ENCODE measurements at places on chromosomes 7 and 10. TPM values are rescaled to one million over a fixed set of nuclear protein-coding genes. Genes with fewer than 3 reads are reported as not detected.

Gene INSYN2A
- total RNA-seq = not detected

Gene SLC29A4
- 0.99 TPM for total RNA-seq

Gene ZNF22
- total RNA-seq = 30.1 TPM

Gene EGFR
- total RNA-seq = 0.20 TPM

Gene TEX36
- not detected for total RNA-seq

Gene EVX1
- total RNA-seq = not detected

Gene TEX47
- total RNA-seq = not detected

Gene ABCA13
- not detected for total RNA-seq

Gene CYP2W1
- total RNA-seq = not detected

Gene CRYGN
- not detected for total RNA-seq

Gene TMEM225B
- total RNA-seq = 0.22 TPM

- DNase-seq = peak; percentile 75
These were observed 54.8 kb upstream of the AGBL3 start for GRCh38 chr7:134931487-134931886.

DNA sequence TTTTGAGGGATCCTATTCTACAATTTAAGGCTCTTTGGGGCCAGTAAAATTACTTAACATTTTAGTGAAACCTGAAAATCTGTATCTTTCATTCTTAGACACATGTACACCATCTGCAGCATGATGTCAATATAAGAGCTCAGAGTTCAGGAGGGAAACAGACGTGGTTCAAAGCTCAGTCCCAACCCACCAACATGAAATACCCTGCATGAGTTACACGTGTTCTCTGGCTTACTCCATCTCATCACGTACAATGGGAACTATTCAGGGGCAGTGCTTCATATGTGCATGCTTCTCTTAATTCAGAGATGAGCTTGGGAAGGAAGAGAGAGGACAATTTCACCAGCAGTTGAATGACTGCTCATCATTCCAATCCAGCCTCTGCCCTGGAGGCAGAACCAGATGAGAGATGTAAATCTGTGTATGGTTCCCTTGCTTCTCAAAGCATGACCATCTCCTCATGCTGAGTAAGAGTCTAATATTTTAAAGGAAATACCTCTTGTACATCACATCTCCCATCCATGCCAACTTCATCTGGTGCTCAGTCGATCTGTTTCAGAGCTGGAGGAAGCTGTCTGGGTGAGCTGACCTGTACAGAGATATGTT is 29.0 kb upstream of the ADAM12 start:
- no peak for DNase-seq

DNA sequence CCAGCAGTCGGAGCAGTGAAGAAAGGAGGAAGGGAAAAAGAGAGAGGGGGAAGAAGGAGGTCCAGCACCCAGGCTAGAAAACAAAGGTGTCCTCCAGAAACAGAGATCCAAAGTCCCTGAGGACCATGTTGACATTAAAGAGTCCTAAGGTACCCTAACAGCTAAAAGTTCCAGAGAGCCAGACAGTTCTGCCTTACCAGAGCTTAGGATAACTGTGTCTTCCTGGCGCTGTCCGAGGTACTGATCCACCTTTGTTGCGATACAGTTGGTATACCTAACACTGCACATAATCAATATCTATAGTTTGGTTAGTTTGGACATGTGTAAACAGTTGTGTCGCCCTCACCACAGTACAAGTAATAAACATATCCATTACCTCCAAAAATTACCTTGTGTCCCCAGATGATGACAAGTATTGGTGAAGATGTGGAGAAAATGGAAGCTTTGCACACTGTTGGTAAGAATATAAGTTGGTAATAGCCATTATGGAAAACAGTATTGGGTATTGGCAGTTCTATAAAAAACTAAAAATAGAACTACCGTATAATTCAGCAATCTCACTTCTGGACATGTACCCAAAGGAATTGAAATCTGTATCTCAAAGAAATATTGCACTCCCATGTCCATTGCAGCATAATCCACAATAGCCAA is 59.8 kb downstream of the GRID1 start:
- DNase-seq = peak; percentile 24

DNA sequence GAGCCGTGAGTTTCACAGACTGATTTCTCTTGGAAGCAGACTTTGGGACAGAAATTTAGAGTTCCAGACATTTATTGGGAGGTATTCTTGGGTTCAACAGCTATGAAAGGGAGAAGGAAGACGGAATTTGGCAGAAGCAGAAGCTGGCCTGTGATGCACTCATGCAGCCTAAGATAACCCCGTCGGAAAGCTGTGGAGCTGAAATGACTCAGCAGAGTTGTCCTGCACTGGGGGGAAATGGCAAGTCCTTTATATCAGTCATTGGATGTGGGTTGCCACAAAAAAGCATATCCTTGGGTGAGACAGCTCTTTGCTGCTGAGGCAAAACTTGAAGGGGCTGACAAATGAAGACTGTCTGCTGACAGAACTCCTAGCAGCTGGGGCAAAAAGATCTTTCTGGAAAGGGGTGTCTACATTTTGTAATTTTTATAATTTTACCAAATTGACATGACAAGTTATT is 11.5 kb upstream of the MICU1 start:
- DNase-seq = peak; percentile 58

DNA sequence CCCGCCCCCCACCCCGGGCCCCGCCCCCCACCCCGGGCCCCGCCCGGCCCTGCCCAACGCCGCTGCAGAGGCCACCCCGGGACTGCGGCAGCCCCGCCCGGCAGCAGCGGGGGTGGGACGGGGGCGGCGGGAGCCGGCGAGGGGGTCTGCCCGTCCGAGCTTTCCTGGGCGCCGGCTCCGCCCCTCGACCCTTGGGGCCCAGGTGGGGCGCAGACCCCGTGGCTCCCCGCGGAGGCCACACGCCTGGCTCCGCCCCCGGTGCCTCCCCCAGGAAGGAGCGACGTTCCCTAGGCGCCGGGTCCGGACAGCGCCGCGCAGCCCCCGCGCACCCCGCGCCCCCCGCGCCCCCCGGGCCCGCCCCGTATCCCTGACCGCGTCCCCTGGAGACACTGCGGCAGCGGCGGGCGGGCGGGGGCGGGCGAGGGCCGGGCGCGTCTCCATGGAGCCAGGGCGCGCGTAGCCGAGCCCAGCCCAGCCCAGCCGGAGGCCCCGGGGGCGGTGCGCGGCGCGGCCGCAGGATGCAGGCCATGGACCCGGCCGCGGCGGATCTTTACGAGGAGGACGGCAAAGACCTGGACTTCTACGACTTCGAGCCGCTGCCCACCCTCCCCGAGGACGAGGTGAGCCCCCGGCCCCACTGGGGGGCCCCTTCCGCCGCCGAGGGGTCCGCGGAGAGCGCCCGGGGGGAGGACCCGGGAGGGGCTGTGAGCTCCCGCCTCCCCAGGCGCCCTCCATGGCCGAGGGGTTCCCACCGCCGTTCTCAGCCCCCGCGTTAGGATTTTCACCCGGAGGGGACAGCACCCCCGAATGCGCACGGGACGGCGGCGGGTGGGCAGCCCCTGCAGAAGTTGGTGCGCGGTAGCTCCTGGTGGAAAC is at the start of gene KNDC1:
Gene KNDC1 (plus strand): TSS at position 270 of the 876 bp plus-strand sequence. CDS start 249 bp downstream, at position 519.
- no peak for DNase-seq

DNA sequence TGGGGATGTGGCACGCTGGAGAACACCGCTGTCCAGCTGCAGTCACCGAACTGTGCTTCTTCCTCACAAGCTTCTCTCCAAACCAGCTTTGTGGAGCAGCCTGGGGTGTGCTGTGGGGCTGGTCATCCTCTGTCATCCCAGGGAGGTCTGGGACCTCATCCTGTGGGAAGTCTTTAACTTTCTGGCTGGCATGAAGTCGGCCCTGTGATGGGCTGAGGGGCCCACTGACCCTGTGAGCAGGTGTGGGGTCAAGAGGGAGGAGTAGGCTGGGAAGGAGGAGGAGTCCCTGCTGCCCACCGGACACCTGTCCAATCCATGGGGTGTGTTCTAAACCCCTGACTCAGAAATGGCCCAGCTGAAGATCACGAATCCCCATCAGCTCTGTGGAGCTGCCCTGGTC is 136.2 kb upstream of the SHH start:
- DNase-seq = no peak

GRCh38 chr7:112584290-112584689 is 103.5 kb downstream of the LSMEM1 start:
- no peak for DNase-seq

GRCh38 chr10:67261300-67261797 is 335.5 kb downstream of the LRRTM3 start:
- DNase-seq = no peak

DNA sequence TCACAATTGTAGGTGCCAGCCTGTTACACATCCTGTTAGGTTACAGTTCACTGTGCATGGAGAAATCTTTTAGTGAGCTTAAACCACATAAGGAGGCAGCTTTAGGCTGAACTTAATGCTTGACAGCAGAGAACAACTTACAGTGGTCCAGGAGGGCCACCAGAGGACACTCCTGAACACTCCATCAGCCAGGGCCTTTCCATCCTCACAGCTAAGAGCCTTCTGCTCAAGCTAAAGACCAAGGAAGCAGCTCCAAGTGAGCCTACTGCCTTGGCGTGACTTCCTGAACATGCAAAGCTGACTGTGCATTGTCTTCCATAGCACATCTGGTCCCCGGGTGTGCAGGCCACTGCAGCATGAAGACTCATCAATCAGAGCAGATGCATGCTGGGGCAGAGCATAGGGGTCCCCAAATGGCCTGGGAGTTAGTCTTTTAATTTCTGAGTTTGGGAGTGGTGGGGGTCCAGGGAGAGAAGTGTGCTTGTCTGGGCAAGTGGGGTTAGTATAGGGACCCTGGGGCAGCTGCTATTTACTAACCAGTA is 105.0 kb downstream of the ZNF248 start:
- no peak for DNase-seq

- DNase-seq = no peak
These were observed 161.9 kb downstream of the DNAJB6 start for GRCh38 chr7:157498657-157499056.

Data from lung microvascular endothelial cell (primary cell).